ENCODE measurements at places on chromosomes 5 and 9. TPM values are rescaled to one million over a fixed set of nuclear protein-coding genes. Genes with fewer than 3 reads are reported as not detected.

The SEMA5A gene
- 32.7 TPM for total RNA-seq

The CCDC192 gene
- not detected for total RNA-seq

The NEUROG1 gene
- total RNA-seq: not detected

The BTNL8 gene
- total RNA-seq: 88.1 TPM

- H3K4me3 ChIP-seq: no peak overlapping the region
- no peaks in the 10 kb centered on the region for H3K4me1 ChIP-seq
- no peaks in the 10 kb centered on the region for H3K36me3 ChIP-seq
- H3K27me3 ChIP-seq: no peaks in the 10 kb centered on the region
- no peak for DNase-seq
Observed at GRCh38 chr9:22683700-22684075, 237.1 kb downstream of the DMRTA1 start.

DNA sequence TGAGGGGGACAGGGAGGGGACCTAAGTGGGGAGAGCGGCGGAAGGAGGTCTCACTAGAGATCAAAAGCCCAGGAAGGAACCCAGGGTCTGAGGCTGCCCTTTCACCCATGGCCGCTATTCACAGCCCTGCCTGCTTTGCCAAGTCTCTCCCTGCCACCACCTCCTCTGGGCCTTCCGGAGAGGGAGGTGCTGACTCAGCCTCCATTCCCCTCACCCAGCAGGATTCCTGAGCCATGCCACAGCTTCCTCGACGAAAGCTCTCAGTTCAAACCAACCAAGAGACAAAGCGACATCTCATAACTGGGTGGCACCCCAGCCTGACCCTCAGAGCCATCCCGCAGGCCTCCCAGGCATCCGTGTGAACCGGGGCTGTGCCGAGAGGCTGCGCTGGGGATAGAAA, 36.7 kb downstream of the PAX5 start:
- DNase-seq: no peak
- no peaks in the 10 kb centered on the region for H3K36me3 ChIP-seq
- peaks cover 2% of the 10 kb centered on the region for H3K27me3 ChIP-seq
- no peak overlapping the region for H3K4me3 ChIP-seq
- no peaks in the 10 kb centered on the region for H3K4me1 ChIP-seq

DNA sequence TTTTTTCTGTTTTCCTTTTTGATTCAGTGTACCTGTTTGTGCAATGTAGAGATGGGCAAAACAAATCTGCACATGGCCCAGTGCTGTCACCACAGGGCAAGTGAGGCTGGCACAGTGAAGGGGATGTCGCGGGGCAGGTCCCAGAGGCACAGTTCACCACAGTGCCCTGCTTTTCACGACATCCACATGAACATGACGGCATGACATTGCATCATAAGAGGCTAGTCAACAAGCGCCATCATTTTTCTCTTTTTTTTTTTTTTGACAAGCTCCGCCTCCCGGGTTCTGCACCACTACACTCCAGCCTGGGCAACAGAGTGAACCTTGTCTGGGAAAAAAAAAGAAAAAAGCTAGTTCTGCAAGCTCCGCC, 42.9 kb upstream of the VDAC1 start:
- H3K36me3 ChIP-seq: no peaks in the 10 kb centered on the region
- no peaks in the 10 kb centered on the region for H3K4me1 ChIP-seq
- H3K27me3 ChIP-seq: no peaks in the 10 kb centered on the region
- no peak for DNase-seq

GRCh38 chr9:124567362-124567761, 60.2 kb upstream of the NR5A1 start:
- H3K27me3 ChIP-seq: no peaks in the 10 kb centered on the region
- H3K36me3 ChIP-seq: no peaks in the 10 kb centered on the region
- H3K4me1 ChIP-seq: no peaks in the 10 kb centered on the region
- no peak overlapping the region for H3K27ac ChIP-seq
- DNase-seq: no peak
- no peak overlapping the region for H3K4me3 ChIP-seq

- DNase-seq: no peak
- H3K4me1 ChIP-seq: peaks cover 6% of the 10 kb centered on the region
- no peak overlapping the region for H3K4me3 ChIP-seq
- H3K36me3 ChIP-seq: no peaks in the 10 kb centered on the region
Observed at GRCh38 chr5:72246954-72247442, 73.0 kb downstream of the MRPS27 start.

- no peaks in the 10 kb centered on the region for H3K27me3 ChIP-seq
- no peaks in the 10 kb centered on the region for H3K4me1 ChIP-seq
- no peak for DNase-seq
- H3K36me3 ChIP-seq: no peaks in the 10 kb centered on the region
- H3K4me3 ChIP-seq: no peak overlapping the region
- H3K27ac ChIP-seq: no peak overlapping the region
Observed at GRCh38 chr9:119322184-119322583, 47.1 kb downstream of the BRINP1 start.

DNA sequence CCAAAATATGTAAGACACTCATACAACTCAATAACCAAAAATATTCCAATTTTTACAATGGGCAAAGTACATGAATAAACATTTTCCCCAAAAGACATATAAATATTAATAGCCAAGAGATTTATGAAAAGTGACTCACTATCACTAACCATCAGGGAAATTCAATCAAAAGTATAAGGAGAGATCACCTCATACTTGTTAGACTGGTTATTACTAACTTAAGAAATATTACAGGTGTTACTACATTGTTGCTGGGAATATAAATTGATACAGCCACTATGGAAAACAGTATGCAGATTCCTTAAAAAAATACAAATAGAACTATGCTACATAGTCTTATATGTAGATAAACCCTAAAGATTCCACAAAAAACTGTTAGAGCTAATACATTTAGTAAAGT, 21.8 kb downstream of the BTNL8 start:
- no peak for DNase-seq
- H3K4me1 ChIP-seq: no peaks in the 10 kb centered on the region
- no peaks in the 10 kb centered on the region for H3K36me3 ChIP-seq

- no peak overlapping the region for H3K4me3 ChIP-seq
- DNase-seq: peak; percentile 93
- no peaks in the 10 kb centered on the region for H3K4me1 ChIP-seq
- no peak overlapping the region for H3K27ac ChIP-seq
Observed at GRCh38 chr5:41193456-41194205, 19.7 kb downstream of the C6 start.

- H3K27ac ChIP-seq: no peak overlapping the region
- no peaks in the 10 kb centered on the region for H3K27me3 ChIP-seq
- DNase-seq: peak; percentile 20
- H3K4me1 ChIP-seq: no peaks in the 10 kb centered on the region
- no peaks in the 10 kb centered on the region for H3K36me3 ChIP-seq
Observed at GRCh38 chr9:85432599-85432998, 309.2 kb downstream of the AGTPBP1 start.

DNA sequence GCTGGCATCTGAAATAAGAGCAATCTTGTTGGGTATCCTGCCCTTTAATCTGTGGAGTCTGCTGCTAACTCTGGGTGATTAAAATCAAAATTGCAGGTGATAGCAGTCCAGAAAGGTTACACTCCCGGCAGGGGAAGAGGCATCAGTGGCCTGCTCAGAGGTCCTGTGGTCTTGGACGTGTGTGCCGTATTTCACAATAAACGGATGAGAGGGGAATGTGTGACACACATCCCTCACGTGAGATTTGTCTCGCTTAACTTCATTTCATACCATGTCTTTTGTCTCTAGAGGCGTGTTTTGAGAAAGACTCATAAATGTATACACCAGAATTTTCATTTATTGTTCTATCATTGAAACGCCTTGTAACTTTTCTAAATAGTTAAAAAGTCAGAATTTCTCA, 36.6 kb downstream of the FAM240B start:
- H3K4me1 ChIP-seq: no peaks in the 10 kb centered on the region
- H3K36me3 ChIP-seq: no peaks in the 10 kb centered on the region
- H3K27ac ChIP-seq: no peak overlapping the region
- H3K4me3 ChIP-seq: no peak overlapping the region
- no peak for DNase-seq

DNA sequence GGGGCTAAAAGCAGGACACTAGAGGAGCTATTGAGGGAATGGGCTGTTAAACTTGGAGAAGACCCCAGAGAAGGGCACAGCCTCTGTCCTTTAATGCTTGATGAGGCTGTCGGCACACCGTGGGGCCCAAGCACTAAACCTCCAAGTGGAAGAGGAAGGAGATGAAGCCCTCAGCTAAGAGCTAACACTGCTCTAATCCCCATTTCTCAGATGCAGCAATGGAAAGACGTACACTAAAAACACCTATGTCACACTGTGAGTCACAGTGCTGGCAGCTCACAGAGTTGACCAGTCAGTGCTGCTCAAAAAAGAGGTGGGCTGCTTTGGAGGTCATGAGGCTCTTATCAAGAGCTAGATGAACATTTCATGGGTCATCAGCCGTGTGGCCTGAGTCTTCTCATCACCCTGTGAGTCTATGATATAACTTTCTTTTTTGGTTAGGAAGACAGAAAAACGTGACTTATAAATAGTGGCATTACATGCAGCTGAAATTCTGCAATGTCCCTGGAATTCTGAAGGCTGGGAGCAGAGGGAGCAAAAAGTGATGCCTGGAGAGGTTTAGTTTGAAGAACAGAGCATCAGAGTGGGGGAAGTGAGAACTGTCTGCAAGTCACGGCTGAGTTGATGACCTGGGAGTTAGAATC, 21.5 kb downstream of the TNFSF8 start:
- H3K36me3 ChIP-seq: no peaks in the 10 kb centered on the region
- no peak overlapping the region for H3K4me3 ChIP-seq
- peaks cover 6% of the 10 kb centered on the region for H3K4me1 ChIP-seq
- no peak overlapping the region for H3K27ac ChIP-seq

- H3K4me1 ChIP-seq: no peaks in the 10 kb centered on the region
- no peak for DNase-seq
- H3K36me3 ChIP-seq: no peaks in the 10 kb centered on the region
- no peaks in the 10 kb centered on the region for H3K27me3 ChIP-seq
- H3K4me3 ChIP-seq: no peak overlapping the region
Observed at GRCh38 chr5:18920966-18921365, 1067.0 kb downstream of the CDH18 start.

DNA sequence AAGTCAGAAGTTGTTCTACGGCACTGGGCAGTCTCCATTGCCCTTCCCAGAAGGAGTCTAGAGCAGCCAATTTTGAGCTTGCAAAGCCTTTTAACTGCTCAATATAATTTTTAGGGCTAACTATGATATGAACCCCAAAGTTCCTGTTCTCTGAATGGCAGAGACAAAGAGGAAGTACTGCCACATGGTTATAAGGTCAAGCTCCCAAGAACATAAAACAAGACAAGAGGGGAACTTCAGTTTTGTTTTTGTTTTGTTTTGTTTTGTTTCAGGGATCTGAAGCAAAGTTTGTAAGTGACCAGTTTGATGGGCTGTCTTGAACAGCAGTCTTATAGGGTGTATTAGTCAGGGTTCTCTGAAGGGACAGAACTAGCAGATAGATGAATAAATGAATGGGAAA, 11.9 kb upstream of the SMC2 start:
- H3K36me3 ChIP-seq: no peaks in the 10 kb centered on the region
- no peak overlapping the region for H3K4me3 ChIP-seq
- H3K27ac ChIP-seq: no peak overlapping the region
- no peak for DNase-seq
- no peaks in the 10 kb centered on the region for H3K27me3 ChIP-seq
- no peaks in the 10 kb centered on the region for H3K4me1 ChIP-seq

DNA sequence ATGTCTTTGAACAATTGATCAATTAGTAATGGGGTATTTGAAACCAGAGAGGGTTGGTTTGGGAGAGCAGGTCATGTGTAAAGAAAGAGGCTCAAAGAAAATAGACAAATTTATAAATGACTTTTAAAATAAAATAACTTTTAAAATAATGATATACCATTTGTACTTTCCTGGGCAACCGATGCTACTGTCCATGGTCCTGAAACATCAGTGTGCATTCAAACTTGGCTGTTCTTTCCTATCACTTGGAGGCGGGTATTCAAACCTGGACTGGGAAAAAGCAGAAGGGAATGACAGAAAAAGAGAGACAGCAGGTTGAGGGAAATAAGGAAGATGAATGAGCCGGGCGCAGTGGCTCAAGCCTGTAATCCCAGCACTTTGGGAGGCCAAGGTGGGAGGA, 1446.4 kb upstream of the WWC1 start:
- H3K27me3 ChIP-seq: no peaks in the 10 kb centered on the region
- H3K36me3 ChIP-seq: no peaks in the 10 kb centered on the region
- H3K27ac ChIP-seq: no peak overlapping the region
- no peaks in the 10 kb centered on the region for H3K4me1 ChIP-seq
- H3K4me3 ChIP-seq: no peak overlapping the region

- no peaks in the 10 kb centered on the region for H3K4me1 ChIP-seq
- H3K4me3 ChIP-seq: peak overlapping the region; percentile 71
- no peak for DNase-seq
- no peaks in the 10 kb centered on the region for H3K27me3 ChIP-seq
- H3K27ac ChIP-seq: peak overlapping the region; percentile 70
Observed at GRCh38 chr9:77176686-77177142, 620 bp upstream of the VPS13A start.

DNA sequence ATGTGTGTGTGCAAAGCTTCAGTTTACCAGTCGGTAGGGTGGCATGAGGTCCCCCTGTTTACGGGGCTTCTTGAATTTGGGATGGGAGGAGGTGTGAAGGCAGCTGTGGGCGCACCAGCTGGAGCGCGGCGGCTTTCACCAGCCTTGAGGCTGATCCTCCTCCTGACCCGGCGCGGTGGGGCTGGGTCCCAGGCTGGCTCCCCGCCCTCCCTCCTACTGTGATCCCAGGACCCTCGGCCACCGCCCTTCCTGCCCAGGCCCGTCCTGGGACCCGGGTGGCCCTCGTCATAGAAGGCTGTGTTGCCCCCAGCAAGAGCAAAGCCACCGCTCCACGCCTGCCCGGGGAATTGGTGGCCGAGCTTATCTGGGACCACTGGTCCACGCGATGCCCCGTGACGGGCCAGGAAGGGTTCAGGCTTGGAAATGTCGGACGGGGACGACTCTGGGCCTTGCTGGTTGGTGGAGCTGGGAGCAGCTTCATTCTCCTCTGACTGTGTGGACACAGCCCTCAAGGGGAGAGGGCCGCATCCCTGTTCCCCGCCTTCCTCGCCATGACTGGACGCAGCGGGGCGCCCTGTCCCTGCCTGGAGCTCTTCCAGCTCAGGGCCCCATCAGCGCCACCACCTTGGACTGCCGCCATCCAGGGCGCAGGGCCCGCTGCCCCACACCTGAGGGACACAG, 271.1 kb upstream of the IRX1 start:
- no peak for DNase-seq
- H3K36me3 ChIP-seq: no peaks in the 10 kb centered on the region
- no peaks in the 10 kb centered on the region for H3K27me3 ChIP-seq
- no peak overlapping the region for H3K4me3 ChIP-seq

DNA sequence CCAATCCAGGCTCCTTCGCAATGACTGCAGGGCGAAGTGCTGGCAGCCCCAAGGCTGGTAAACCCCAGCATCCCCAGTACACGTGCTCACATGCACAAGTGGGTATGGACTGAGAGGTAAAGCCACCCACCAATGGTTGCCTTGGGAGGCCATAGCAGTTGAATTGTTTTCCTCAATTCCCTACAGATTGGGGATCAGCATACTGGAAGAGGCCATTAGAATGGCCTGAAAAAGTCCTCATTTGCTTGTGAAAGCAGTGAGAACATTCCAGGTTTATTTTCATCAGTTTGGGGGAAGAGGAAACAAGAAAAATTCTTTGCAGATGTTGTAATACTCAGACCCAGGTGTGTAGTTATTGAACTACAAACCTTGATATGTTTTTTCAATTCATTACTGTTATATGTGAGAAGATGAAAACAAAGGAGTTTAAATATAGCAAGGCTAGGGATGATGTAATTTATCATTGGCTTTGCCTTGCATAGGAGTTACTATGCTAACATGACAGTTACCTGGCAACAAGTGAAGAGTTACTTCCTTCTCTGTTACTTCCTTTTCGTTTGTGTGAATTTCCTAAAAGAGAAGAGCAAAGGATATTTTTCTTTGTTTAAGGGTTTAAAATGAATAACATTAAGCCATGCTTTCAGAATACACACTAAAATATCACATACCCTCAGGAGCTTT, 36.4 kb downstream of the MTMR12 start:
- no peaks in the 10 kb centered on the region for H3K36me3 ChIP-seq
- peak overlapping the region; percentile 34 for H3K27ac ChIP-seq
- H3K4me3 ChIP-seq: no peak overlapping the region
- DNase-seq: no peak
- peaks cover 10% of the 10 kb centered on the region for H3K4me1 ChIP-seq
- no peaks in the 10 kb centered on the region for H3K27me3 ChIP-seq

Data from colonic mucosa (tissue), 4 donors.